ENCODE measurements at places on chromosomes 13 and 19. TPM values are rescaled to one million over a fixed set of nuclear protein-coding genes. Genes with fewer than 3 reads are reported as not detected.

DNA sequence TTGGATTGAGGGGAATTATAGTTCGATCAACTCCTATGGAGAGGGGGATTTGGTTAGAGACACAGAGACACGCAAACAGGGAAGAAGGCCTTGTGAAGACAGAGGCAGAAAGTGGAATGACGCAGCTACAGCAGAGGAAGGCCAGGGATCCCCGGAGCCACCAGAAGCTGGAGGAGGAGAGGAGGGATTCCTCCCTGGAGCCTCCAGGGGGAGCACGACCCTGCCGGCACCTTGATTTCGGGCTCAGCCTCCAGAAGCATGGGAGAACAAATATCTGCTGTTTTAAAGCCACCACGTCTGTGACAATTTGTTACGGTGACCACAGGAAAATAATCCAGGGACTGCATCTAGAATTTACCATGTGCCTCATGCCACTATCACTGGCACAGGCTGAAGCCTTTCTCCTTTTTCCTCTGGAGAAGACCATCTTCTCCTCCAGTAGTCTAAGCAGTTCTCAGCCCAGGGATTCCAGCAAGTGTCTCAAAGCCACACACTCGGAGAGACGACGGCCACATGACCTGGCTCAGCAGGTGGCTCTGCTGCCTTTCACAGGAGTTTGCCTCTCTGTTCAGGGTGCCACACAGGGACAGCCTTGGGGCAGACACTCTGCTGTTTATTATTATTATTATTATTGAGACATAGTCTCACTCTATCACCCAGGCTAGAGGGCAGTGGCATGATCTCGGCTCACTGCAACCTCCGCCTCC is 39.9 kb upstream of the CCNE1 start:
- peak; percentile 68 for DNase-seq

DNA sequence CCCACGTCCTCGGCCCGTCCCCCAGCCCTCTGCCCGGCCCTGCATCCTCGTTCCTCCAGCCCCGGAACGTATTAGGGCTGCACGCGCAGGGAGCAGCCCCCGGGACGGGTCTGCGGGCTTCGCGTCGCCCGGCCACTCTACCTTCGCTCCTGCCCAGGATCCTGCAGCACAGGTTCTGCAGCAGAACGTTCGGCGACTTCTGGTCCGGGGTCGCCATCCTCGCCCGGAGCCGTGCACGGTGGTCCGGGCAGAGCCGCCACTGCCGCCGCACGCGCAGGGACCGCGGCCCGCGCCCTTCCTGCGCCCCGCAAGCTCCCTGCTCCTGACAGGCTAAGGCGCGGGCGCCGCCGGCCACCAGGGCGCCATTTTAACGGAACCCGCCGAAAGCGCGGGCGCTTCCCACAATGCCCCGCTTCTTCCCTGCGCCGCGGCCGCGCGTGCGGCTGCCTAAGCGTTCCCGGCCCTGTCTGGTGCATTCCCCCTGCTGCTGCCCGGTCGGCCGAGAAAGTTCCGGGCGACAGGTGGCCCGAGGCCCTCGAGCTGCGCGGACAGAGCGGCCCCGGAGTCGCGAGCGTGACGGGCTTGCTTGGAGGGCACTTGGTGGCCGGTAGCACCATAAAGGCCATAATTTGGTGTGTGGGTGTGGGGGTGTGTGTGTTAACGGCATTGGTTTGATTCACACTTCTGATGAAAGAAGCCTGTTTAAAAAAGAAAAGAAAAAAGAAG is at the start of gene TUBGCP3:
TUBGCP3 (minus strand) TSS at position 390 of the 726 bp plus-strand sequence; CDS start at position 217, 173 bp downstream.
- peak; percentile 87 for DNase-seq

DNA sequence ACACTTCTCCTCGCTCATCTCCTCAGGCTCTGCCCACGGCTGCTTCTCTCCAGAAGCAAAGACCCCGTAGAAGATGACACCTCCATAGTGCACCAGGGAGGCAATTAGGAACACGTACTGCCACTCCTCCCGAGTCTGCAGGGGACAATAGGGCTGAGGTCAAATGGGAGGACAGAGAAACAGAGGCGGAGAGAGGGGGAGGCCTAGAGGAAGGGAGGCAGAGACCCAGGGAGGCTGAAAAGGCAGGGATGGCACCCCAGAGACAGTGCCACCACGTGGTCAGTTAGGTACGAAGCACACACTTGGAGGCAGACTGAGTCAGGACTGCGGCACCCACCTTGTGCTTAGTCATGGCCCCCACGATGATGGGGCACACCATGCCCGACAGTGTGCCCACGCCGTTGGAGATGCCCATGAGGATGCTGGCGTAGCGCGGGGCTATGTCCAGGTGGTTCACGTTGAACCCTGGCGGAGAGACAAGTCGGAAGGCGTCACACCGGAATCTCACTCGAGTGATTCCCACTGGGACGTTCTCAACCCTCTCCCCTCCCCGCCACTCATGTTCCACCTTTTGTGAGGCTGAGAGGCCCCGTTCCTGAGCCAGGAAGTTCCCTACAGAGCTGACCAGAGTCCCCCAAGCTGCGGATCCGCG is 5.6 kb downstream of the GFY start:
- no peak for DNase-seq

DNA sequence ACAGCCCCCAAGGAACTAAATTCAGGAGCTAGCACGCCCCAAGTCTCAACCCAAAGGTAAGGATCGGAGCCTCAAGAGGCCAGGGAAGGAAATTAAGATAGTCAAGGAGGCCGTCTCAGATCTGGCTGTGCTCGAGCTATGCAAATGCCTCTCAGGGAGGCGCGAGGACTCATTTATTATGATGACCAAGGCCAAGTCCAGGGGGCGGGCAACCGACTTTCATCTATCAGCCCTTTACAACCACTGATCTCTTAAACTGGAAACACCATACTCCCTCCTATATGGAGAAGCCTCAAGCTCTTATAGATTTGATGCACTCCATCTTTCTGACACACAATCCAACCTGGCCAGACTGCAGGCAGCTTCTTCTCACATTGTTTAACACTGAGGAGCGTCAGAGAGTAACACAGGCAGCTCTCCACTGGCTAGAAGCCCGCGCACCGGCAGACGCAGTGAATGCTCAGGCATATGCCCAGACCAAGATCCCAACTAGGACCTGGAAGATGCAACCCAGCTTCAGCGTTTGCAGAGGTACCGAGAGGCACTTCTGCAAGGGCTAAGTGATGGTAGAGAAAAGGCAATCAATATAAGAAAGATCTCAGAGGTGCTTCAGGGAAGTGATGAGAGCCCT is 9.6 kb upstream of the SLC15A1 start:
- no peak for DNase-seq

DNA sequence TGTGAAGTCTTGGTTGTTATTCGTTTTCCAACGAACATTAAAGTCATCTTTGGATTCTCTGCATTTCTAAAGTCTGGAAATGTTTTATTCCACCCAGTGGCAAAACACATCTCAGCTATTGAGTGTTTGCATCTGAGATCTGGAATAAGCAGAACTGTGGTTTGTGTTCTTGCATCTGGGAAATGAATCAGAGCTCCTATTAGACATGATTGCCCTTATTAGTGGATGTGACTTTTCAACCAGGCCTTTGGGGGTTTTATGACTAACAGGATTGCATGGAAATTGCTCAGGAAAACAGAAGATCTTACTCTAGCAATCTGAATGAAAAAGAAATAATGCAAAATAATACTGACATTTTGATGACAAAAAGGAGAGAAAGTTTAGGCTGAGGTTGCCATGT is 488.8 kb downstream of the IRS2 start:
- no peak for DNase-seq

DNA sequence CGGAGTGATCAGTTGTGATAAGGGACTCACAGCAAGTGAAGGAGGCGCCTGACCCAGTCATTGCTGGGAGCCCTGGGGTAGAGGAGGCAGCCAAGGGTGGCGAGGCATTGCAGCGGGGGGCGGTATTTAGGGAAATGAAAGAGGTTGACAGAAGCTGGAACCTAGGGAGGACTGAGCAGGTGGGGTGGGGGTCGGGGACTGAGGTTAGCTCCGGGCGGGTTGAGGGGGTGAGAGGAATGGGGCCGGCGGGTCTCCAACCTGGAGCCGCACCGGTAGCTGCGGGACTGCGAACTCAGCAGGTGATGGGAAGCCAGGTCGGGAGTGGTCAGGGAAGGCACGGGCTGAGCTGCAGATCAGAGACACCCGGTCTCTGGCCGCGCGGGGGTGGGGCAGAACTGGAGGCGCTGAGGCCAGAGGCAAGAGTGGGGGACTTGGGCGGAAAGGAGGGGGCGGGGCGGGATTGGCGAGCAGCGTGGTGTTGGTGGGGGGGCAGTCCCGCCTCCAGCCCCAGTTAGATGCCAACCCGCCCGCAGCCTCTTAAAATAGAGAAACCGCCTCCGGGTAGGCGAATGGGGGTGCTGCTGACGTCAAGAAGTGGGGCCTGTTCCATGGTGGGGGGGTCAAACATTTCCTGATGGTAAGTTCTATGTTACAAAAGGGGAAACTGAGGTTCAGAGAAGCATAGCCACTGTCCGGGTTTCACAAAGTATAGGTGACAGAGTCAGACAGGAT is 1.5 kb downstream of the MAST3 start:
- no peak for DNase-seq

DNA sequence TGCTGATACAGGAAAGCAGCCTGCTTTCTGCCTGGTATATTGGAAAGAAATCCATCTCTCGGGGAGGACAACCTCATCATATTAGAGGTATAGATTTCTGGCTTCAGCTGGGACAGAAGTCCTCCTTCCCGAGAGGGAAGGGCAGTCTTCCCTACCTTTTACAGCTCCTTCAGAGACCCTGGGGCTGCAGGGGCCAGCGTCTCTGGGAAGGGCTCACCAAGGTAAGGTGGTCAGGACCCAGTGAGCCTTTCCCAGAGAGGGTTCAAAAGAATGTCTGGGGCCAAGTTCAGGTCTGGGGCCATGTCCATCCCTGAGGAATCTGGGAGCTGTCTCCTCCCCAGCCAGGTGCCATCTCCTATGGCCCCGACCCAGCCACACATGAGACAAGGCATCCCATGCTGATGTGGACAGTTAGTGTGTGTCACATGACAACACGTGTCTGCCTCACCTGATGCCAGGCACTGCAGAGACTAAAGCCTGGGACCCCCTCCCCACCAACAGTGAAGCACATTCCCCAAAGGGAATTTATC is 136.4 kb downstream of the URI1 start:
- no peak for DNase-seq

C2CD4C gene
- total RNA-seq = 13.4 TPM

FCGBP gene
- total RNA-seq = 12.5 TPM
